ENCODE measurements at places on chromosomes 1 and 21. TPM values are rescaled to one million over a fixed set of nuclear protein-coding genes. Genes with fewer than 3 reads are reported as not detected.

DNA sequence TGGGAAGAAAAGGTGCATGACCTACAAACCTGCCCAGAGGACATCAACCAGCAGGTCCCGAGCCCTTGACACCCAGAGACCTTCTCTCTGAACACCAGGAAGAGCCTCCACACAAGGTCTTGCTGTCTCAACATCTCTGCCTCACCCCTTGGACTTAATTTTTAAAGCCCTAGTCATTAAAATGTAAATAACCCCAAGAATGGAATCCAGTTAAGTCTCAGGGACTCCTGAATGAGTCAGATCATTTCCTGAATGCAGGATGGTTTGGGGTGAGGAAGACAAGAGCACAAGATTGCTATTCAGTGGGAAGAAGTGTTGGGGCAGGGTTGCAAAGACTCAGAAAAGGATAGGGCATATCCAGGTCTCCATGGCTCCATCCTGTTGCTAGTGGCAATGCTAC lies 17.8 kb upstream of the GRIK3 start:
- no peak for DNase-seq

- no peak for DNase-seq
Observed at GRCh38 chr1:58724483-58724882, 24.6 kb upstream of the MYSM1 start.

DNA sequence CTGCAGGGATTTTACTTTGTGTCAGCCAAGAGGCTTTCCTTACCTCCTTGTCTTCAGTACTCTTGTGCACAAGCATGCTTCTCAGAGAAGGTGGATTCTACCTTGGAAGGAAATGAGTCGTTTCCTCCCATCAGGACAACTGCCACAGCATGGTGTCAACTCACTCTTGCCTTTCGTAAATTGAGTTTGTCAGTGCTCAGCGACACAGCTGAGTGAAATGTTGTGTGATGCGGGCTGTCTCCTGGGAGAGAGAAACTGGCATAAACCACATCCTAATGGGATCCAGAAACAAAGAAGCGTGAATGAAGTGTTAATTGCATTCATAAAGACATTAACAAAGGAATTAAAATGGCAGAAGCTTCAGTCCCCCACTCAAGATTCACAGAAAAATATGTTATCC lies 51.5 kb upstream of the SLC22A15 start:
- DNase-seq: no peak

DNA sequence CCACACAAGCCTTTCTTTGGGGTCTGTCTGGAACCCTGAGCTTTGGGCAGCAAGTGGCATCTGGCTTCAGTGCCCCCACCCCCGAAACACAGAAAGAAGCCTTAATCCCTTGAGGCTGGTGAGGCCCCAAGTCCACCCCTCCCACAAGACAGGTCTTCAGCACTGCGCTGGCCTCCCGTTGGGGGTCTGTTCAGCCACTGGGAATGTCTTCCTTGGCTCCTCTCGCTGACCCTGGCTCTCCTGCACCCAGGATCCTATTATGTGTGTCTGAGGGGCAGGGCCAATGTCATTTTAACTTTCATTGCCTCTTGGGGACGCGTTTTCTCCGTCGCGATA lies 26.9 kb downstream of the ATP8B2 start:
- DNase-seq: peak; percentile 2

- DNase-seq: no peak
Observed at GRCh38 chr1:109912873-109913272, 2.2 kb downstream of the CSF1 start.

GRCh38 chr1:228478912-228479711 lies 8.1 kb upstream of the RNF187 start:
- DNase-seq: no peak

GRCh38 chr1:191690931-191691330 lies 467.3 kb upstream of the RGS18 start:
- no peak for DNase-seq

- no peak for DNase-seq
Observed at GRCh38 chr1:75471252-75471651, 139.7 kb downstream of the SLC44A5 start.

The CD101 gene
- 0.82 TPM for total RNA-seq

The SYDE2 gene
- total RNA-seq: 6.9 TPM

The CAMK2N1 gene
- total RNA-seq: 109 TPM

Data from frontal cortex (tissue), 4 donors.